Body of pancreas (tissue), 4 donors: ENCODE measurements at places on chromosomes 12 and 14.

DNA sequence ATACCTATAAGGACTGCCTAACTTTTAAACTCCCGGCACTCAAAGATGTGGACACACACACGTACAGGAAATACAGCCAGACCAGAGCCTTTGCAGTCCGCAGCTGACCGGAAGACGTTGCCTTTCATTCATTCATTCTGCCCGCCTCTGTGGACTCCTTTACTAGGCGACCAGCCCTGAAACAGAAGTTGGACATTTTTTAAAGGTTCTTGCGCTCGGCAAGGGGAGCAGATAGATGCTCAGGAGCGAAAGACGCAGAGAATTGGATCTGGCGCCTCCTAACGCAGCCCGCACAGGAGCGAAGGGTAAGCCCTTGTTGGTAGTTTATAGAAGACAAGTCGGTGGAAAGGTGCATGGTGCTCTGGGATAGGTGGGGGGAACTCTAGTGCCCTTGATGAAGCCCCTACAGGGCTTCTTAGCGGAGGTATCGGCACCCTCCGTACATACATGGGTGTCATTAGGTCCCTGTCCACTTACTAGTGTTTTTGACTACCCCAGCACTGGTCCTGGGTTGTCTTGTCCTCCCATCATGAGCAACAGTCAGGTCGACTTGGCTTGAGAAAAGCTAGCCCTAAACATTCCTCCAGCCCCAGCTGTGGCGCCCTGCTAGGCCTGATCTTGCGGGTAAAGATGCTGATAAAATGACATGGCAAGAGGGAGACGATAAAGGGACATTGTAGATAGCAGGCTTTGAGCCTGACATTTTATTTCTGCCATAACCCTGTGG, at the start of gene KDM2B:
TSS of gene KDM2B (minus strand) at position 65 of the 727 bp plus-strand sequence. CDS start 112 bp downstream, outside the sequence.
- peak within 1 kb of the TSS; percentile 46 for H3K27ac ChIP-seq
- peak within 1 kb of the TSS; percentile 49 for H3K4me3 ChIP-seq
- H3K4me1 ChIP-seq: peaks cover 44% of the 10 kb centered on the region
- H3K27me3 ChIP-seq: no peaks in the 10 kb centered on the region

DNA sequence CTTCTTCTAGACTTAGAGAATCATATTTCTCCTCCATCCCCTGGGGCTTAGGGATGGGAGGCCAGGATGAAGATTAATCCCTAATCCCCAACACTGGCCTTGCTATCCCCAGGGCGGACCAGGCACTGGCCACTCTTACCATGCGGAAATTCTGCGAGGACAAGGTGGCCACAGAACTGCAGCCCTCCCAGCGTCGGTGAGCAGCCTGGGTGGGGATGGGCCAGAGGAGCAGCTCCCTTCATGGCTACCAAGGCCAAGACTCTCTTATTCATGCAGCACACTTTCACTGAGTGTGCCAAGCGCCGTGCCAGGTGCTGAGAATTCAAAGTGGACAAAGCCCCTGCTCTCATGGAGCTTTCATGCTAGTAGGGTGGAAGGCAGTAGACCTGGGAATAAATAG, 7.0 kb downstream of the TNS2 start:
- no peak overlapping the region for H3K27ac ChIP-seq
- H3K36me3 ChIP-seq: no peaks in the 10 kb centered on the region
- H3K4me1 ChIP-seq: peaks cover 58% of the 10 kb centered on the region
- no peak for DNase-seq

GRCh38 chr14:50792634-50793068, 38.3 kb downstream of the NIN start:
- no peak overlapping the region for H3K27ac ChIP-seq
- no peak for DNase-seq
- H3K4me3 ChIP-seq: no peak overlapping the region
- H3K4me1 ChIP-seq: no peaks in the 10 kb centered on the region

DNA sequence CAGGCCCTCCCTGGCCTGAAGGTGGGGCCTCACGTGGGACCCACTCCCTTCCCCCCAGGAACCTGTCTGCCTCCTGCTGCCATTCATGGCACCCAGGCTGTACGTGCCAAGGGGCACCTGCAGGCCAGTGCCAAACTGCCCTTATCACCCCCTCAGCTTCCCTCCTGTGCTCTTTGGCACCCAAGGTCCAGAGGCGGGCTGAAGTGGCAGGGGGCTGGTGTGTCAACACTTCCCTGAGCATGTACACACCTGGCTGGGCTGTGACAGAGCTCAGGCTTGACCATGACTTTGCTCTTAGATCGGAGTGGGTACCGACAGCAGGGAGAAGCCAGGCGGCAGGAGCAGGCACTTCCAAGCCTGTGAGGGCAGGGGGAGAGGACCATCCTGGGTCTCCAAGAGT, 41.6 kb downstream of the HSD17B6 start:
- no peaks in the 10 kb centered on the region for H3K36me3 ChIP-seq
- no peaks in the 10 kb centered on the region for H3K27me3 ChIP-seq
- no peak overlapping the region for H3K27ac ChIP-seq
- no peak for DNase-seq
- peaks cover 8% of the 10 kb centered on the region for H3K4me1 ChIP-seq

- no peak for DNase-seq
- H3K27me3 ChIP-seq: no peaks in the 10 kb centered on the region
- H3K4me1 ChIP-seq: peaks cover 41% of the 10 kb centered on the region
- H3K4me3 ChIP-seq: no peak overlapping the region
- no peaks in the 10 kb centered on the region for H3K36me3 ChIP-seq
Observed at GRCh38 chr12:50638482-50638880, 125.4 kb upstream of the ATF1 start.

- no peaks in the 10 kb centered on the region for H3K27me3 ChIP-seq
- H3K4me1 ChIP-seq: no peaks in the 10 kb centered on the region
- no peak overlapping the region for H3K27ac ChIP-seq
- DNase-seq: no peak
- H3K36me3 ChIP-seq: no peaks in the 10 kb centered on the region
Observed at GRCh38 chr12:85779768-85780167, 56.4 kb downstream of the RASSF9 start.
